ENCODE measurements at places on chromosomes 2 and 18. TPM values are rescaled to one million over a fixed set of nuclear protein-coding genes. Genes with fewer than 3 reads are reported as not detected.

The TUBA4A gene
- 0.94 TPM for total RNA-seq

The NYAP2 gene
- 21.9 TPM for total RNA-seq

The DSC3 gene
- total RNA-seq, result 0.31 TPM

The DTNA gene
- 69.2 TPM for total RNA-seq

The HOXD4 gene
- not detected for total RNA-seq

The DIPK1C gene
- 7.8 TPM for total RNA-seq

The PXDN gene
- 99.5 TPM for total RNA-seq

The BOLL gene
- not detected for total RNA-seq

The MBD1 gene
- 96.7 TPM for total RNA-seq

The IL1R2 gene
- not detected for total RNA-seq

The ACTR2 gene
- total RNA-seq, result 71.1 TPM

The LRRTM1 gene
- 13.8 TPM for total RNA-seq

The LYG1 gene
- 1.6 TPM for total RNA-seq

The EMILIN1 gene
- 2.2 TPM for total RNA-seq

The NEU2 gene
- not detected for total RNA-seq

The AGXT gene
- total RNA-seq, result not detected

Measured in parietal lobe (tissue), 2 donors.